ENCODE measurements at places on chromosomes 7 and 10. TPM values are rescaled to one million over a fixed set of nuclear protein-coding genes. Genes with fewer than 3 reads are reported as not detected.

- no peak for DNase-seq
These were observed 167.2 kb downstream of the RAMP3 start for GRCh38 chr7:45324683-45325237.

- no peak for DNase-seq
These were observed 86.1 kb downstream of the LRRTM3 start for GRCh38 chr10:67011981-67012380.

GRCh38 chr7:87935384-87935706 lies 1.3 kb downstream of the ADAM22 start:
- no peak for DNase-seq

DNA sequence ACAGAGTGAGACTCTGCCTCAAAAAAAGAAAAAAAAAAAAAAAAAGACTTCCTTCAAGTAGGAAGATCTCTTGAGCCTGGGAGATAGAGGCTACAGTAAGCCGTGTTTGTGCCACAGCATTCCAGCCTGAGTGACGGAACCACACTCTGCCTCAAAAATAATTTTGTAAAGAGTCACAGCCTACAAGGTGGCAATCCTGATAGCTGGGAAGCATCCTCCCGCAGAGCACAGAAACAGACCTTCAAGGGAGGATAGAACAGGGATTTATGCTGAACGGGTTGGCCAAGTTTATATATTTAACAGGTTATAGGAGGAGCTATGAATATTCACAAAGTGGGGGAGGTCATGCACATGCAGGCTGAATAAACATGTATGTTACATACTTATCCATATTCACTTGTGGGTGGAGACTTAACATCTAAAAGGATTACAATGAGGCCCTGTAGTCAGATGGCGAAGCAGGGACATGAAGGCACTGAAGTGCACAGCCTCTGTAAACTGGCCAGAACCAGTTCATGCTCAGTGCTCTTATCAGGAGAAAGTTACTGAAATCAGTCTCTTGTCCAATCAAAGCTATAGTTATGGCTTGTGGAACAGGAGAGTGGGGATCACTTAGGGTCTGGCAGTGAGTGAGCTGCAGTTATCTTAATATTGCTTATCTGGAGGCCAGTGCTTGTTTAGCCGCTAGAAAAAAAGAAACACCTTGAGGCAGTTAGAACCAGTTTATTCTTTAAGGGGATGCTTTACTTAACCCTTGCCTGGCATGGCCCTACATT lies 6.8 kb downstream of the LMBR1 start:
- no peak for DNase-seq

DNA sequence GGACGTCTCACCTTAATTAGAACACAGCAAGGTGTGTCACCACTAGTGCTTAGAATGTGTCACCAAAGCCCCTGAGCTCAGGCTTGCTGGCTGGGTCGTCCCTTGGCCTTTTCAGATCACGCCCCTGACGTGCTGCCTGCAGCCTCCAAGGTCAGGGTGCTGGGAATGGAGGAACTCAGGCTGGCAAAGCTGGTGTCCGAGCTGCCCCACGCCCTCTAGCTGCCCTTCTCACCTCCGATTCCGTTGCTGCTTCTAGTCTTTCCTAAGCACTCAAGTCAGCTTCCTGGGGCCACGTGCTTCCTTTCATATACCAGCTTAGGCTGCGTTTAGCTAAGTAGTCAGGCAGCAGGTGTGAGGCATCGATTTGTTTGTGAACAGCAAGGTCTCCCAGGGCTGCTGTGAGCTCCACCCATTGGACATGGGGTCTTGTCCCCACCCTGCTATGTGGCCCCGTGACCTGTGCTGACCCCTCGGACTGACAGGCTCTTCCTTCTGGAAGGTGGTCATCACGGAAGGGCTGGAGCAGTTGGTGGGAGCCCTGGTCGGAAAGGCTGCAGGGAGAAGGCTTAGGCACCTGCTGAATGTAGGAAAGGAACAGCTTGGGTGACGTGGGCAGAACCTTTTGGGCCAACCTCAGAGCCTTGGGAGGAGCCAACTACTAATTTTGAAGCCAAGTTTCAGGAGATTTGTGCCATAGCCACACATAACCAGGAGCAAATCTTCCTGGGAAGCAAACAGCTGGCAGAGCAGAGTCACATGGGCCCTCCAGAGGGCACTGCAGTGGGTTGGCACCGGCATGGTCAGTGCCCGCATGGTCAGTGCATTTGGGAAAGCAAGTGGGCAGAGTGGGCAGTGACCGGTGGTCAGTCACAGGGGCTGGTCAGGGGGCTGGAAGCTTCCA lies 28.8 kb downstream of the VIPR2 start:
- no peak for DNase-seq

GRCh38 chr10:10824591-10825148 lies 193.0 kb upstream of the CELF2 start:
- no peak for DNase-seq

GRCh38 chr10:63427013-63427412 lies 38.8 kb downstream of the JMJD1C start:
- no peak for DNase-seq

DNA sequence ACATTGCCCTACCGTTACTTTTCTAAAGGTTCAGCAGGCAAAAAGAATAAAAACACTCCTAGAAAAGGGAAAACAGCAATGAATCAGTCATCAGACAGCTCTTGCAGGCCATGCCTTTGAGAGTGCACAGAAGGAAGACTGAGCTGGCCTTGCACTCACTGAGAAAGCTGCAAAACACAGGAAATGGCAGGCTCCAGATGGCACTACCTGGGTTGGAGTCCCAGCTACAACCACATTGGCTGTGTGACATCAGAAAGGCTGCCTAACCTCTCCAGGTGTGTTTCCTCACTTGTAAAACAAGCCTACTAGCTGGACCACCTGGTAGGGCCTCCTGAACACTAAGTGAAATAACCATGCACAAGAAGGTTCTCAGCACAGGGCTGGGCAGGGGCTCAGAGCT lies 113.7 kb downstream of the SFMBT2 start:
- DNase-seq: no peak

DNA sequence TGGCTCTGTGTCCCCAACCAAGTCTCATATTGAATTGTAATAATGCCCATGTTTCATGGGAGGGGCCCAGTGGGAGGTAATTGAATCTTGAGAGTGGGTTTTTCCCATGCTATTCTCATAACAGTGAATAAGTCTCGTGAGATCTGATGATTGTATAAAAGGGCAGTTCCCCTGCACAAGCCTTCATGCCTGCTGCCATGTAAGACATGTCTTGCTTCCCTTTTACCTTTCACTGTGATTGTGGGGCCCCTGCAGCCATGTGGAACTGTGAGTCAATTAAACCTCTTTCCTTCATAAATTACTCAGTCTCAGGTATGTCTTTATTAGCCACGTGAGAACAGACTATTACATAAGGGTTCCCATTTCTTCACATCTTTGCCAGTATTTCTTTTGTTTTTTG lies 97.1 kb upstream of the CPXM2 start:
- DNase-seq: no peak

- peak; percentile 40 for DNase-seq
These were observed 35.0 kb downstream of the ELFN1 start for GRCh38 chr7:1704811-1705738.

DNA sequence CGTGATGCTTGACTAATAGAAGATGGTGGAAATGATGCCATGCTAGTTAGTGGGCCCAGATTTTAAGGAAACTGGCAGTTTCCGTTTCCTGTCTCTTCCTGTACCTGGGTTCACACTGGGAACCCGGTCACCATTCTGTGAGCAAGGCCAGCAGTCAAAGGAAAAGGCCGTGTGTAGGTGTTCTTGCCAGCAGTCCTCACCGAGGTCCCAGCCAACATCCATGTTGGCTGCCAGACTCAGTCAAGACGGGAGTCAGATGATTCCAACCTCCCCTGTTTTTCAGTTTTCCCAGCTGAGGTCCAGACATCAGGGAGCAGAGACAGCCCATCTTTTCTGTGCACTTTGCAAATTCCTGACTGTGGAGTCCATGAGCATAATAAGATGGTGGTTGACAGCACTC lies 15.2 kb upstream of the PILRB start:
- no peak for DNase-seq

Gene HGF
- 19.2 TPM for total RNA-seq

Gene C7orf57
- total RNA-seq: not detected

Gene PTN
- total RNA-seq: 0.38 TPM

Gene NCF1
- 1.0 TPM for total RNA-seq

Gene SCD
- 257 TPM for total RNA-seq

Data from left lobe of liver (tissue), 2 donors.